ENCODE measurements at places on chromosomes 12 and 14.

DNA sequence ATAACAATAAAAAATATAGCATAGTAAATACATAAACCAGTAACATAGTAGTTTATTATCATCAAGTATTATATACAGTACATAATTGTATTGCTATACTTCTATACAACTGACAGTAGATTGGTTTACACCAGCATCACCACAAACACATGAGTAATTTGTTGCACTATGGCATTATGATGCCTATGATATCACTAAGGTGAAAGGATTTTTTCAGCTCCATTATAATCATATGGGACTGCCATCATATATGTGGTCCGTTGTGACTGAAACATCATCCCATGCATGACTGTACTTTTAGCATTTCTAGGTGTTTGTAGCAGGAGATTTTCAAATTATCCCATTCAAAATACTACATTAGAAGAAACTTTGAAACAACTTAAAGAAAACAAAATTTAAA lies 77.8 kb downstream of the IFT81 start:
- no peak for DNase-seq

- DNase-seq: no peak
Measured at GRCh38 chr12:67539946-67540345, 108.6 kb upstream of the DYRK2 start.

DNA sequence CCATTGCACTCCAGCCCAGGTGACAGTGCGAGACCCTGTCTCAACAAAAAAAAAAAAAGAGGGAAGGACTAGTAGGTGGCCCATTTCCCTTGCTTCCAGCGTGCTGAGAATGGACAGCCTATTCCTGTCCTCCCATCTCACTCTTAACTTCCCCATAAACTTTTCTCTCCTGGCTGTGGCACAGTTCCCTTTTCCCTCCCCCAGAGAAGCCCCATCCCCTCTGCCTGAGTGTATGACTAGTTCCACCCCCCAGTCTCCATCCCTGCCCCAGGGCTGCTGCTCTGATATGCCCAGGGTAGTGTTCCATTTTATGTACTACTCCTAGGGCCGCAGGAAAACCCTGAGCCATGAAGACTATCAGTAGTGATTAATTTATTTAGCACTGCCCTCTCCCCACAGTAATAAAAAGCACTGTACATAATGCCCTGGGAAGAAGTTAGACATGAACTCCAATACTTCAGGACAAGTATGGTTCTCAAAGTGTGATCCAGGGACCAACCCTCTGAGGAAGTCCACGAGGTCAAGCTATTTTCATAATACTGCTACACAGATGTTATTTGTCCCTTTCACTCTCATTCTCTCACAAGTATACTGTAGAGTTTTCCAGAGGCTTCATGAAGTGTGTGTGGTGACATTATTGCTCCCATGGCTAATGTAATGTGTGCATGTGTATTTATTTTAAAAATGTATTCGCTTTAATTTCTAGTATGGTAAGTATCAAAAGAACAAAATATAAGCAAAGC lies 11.5 kb upstream of the CHD4 start:
- DNase-seq: no peak

GRCh38 chr14:104749111-104749649 lies 3.8 kb upstream of the SIVA1 start:
- DNase-seq: no peak

DNA sequence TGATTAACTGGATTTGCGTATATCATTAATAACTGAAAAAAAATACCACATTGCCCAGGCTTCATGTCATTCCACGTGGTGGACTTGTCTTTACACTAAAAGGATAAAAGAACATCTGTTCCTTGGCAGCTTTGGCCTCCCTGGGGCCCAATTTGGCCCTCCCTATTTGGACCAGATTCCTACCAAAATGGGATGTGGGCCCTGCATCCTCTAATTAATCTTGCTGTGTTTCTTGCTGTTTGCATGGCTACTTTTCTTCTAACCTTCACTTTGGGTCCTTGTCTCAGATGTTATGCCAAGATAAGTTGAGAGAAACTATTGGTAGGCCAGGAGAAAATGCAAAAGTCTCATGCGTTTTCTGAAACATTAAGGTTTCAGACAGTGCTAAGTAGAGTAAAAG lies 57.5 kb downstream of the PTHLH start:
- no peak for DNase-seq

- DNase-seq: peak; percentile 15
Measured at GRCh38 chr12:39237004-39237403, 205.9 kb downstream of the KIF21A start.

DNA sequence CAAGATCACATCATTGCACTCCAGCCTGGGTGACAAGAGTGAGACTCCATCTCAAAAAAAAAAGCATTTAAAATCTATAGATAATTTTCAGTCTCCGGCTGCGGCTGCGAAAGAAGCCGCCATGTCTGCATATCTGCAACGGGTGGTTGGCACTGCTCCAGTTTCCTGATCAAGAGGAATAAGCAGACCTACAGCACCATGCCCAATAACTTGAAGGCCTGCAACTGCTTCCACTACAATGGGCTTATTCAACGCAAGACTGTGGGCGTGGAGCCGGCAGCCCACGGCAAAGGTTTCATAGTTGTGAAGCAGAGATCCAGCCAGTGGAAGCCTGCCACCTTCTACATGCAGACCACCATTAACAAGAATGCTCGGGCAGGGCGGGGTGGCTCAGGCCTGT lies 30.6 kb upstream of the EID3 start:
- no peak for DNase-seq

GRCh38 chr14:106268013-106268727 lies 741.8 kb downstream of the TMEM121 start:
- DNase-seq: no peak

GRCh38 chr12:78331753-78332152 lies 501.1 kb downstream of the NAV3 start:
- DNase-seq: no peak

- no peak for DNase-seq
Measured at GRCh38 chr12:97323154-97323553, 139.4 kb upstream of the RMST start.

- DNase-seq: no peak
Measured at GRCh38 chr14:103626146-103626850, 2.7 kb upstream of the KLC1 start.

- DNase-seq: no peak
Measured at GRCh38 chr12:72304751-72305150, 32.6 kb downstream of the TRHDE start.

GRCh38 chr14:90281756-90282155 lies 25.4 kb downstream of the PSMC1 start:
- DNase-seq: no peak

GRCh38 chr14:68139431-68140075 lies 320.0 kb downstream of the RAD51B start:
- no peak for DNase-seq

DNA sequence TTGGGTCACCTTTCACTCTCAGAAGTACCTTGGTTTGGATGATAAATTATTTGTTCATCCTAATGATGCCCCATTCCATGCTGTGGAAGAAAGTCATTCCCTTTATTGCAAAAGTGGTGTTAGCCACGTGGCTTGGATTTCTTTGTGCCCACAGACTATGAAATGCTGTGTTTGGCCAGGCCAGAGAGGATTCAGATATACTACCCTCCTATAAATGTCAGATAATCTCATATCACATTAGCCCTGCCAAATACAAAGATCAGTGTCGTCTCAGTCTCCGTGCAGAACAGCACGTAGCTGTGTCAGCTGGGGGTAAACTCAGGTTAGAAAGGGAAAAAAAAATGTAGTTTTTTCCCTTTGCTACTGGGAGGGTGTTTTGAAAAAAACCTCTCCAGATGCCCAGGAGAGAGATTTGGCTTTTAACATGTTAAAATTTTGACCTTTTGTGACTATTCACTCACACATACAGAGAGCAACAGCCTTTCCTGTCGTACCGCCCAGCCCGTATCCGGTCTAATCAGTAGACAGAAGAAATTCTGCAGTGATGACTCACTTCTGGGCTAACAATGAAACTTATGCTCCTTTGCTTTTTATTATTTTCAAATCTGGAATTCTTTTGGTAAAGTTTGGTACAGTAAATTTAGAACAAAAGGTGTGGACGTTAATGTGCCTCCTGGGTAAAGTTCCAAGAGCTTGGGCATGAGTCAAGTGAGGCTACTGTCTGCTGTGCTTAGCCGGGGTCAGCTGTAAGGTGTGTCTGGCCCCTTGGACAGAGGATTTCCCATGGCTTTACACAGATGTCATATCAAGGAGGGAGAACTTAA lies 8.5 kb upstream of the PTPRB start:
- DNase-seq: peak; percentile 68

GRCh38 chr14:98955741-98956070 lies 316.3 kb downstream of the BCL11B start:
- DNase-seq: no peak

DNA sequence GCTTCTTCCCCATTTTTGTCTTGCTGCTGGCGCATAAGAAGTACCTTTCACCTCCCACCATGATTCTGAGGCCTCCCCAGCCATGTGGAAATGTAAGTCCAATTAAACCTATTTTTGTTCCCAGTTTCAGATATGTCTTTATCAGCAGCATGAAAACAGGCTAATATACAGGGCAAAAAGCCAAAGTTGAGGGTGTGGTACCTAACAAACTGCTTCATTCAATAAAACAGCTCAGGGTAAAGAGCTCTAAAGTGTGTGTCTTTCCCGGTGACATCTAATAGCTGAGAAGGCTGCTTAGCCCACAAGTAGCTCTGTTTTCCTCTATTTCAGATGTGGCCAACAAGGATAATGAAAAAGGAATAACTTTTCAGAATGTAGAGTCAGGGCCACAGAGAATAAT lies 76.7 kb upstream of the SLC8A3 start:
- no peak for DNase-seq

- no peak for DNase-seq
Measured at GRCh38 chr14:103512701-103513611, 9.7 kb downstream of the CKB start.

GRCh38 chr12:66716522-66716921 lies 37.6 kb upstream of the GRIP1 start:
- DNase-seq: no peak

- DNase-seq: no peak
Measured at GRCh38 chr12:76024942-76025600, 6.5 kb downstream of the PHLDA1 start.

DNA sequence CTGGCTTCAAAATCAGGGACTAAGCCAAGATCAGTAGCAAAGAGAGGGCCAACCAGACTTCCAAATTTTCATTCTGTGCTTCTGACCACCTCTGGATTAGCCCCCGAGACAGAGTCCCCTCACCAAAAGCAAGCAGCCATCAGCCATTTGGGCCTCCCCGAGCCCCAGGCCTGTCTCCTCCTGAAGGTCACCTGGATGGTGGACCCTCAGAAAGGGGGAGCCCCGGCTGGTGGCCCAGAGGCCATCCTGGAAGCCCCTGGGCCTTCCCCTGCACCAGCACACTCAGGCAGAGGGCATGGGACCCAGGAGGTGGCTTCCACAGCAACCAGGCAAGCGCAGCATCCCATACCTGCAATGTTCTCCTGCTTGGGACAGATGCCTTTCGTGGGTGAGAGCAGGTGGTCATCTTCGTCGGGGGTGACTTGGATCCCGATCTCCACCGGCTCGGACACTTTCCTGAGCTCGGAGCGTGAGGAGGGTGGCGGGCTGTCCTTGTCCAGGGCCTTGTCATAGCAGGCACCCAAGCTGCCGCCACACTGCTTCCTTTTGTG lies 14.8 kb downstream of the BCL11B start:
- DNase-seq: no peak

DNA sequence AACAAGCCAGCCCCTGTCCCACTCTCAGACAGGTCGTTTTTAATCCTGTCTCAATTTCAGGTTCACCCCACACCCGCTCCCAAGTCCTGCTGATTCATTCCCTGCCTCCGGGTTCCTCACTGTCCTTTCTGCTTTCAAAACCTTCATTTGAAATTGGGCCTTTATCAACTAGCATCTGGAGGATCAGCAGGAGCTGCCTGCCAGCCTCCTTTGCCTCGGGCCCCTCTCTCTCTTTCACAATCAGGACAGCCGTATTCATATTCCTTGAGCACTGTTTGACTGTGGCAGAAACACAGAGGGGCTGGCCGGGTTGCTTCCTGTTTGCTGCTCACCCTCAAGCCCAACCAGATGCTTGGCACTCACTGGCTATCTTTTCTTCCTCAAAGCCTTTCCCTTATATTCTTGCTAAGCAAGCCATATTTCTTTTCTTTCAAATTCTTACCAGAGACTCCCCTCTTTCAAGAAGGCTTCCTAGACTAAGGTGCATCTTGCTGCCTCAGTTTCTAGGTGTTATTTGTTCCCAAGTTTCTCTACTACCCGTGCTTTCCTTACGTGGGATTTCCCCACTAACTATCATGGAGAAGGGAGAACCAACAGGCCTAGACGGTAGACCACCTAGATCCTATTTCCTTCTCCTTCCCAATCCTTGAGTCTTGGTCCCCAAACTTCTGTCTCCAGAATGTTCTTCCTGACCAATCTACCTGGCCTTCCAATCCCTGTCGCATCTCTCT lies 3.0 kb downstream of the GALNT6 start:
- DNase-seq: no peak

GRCh38 chr12:121137512-121137911 lies 4.8 kb downstream of the P2RX7 start:
- no peak for DNase-seq

DNA sequence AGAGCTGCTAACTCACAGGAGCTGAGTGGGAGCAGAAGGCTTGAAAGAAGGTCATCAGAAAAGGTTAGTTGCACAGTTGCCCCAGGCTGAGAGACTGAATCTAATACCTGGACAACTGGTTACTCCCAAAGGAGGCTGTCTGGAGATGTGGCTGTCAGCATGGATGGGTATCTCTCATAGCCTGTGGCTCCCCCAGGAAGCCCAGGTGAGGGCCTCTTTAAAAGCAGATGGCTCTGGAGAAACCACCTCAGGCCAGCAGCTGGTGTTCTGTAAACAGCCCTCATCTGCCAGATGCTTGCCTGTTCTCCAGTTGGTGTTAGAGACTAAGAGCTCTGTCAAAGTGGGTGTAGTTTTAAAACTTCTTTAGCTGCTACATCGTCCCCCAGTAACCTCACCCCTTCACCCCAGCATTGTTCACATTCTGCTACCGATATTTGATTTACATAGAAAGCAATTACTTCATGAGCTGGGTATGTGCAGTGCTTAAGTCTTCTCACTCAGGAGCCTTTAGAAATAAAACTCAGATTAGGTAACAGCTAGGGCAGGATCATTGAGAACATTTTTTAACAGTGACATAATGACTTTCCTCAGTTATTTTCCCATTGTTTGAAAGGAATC lies 25.8 kb downstream of the DACT1 start:
- peak; percentile 97 for DNase-seq
